Fibroblast of mammary gland (primary cell): ENCODE measurements at places on chromosomes 1 and 21.

- no peak for DNase-seq
Measured at GRCh38 chr1:31364561-31365250, 8.2 kb downstream of the FABP3 start.

DNA sequence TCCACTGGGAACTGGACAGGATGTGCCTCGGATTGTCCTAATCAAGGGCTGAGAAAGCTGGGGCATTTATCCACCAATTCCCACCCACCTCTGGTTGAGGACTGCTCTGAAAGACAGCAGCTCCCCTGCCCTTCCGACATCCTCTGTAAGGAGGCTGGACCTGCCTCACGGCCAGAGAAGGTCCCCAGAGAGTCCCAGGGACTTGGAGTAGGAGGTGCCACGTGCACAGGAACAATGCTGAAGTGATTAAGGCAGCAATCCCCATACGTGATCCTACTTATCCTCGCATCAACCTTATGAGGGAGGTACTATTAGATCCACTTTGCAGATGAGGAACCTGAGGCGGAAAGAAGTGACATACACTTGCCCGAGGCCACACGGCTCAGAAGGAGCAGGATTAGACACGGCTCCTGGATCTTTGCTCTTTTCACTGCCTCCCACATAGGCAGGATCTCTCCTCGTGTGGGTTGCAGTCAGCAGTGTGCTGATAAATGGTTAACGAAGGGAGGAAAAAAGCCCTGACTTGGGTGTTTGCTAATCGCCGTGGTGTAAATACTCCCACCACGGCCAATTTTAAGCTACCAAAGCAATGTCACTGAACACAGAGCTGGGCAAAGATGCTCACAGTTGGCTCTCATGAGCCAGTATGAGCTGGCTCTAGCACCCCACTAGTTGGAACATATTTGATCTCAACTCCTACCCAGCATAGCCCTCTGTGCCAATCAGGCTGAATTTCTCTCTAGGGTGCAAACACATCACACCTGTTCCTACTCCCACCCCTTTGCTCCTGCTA is 18.6 kb upstream of the LDLRAP1 start:
- DNase-seq, result peak; percentile 12

- no peak for DNase-seq
Measured at GRCh38 chr1:31441970-31442647, 29.1 kb downstream of the SERINC2 start.

DNA sequence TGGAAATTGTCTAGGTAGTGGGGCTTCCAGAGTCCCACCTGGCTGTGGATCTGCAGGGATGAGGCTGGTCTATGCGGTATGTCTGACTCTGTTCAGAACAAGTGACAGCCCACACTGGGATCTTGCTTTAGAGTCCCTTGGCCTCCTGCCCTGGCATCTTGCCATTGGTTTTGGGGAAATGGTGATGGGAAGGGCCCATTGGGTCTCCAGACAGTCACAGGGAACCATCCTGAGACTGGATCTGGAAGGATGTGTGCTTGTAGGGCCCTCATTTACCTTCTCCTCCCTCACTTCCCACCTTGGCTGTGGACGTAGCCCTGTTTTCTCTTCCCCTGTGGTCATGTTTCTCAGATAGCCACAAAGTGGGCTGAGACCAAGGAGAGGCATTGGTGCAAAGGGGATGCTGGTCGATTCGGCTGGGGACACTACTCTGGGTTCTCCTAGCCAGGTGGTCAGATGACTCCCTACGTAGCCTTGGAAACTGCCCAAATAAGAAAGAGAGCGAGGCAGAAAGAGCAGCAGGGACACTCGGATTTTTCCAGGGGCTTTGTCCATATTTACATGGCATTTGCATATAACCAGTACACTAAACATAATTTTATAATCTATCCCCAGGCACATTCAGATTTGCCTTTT is 15.1 kb downstream of the SOX13 start:
- DNase-seq, result no peak

GRCh38 chr1:184626076-184627006 is 128.3 kb downstream of the EDEM3 start:
- DNase-seq, result no peak

DNA sequence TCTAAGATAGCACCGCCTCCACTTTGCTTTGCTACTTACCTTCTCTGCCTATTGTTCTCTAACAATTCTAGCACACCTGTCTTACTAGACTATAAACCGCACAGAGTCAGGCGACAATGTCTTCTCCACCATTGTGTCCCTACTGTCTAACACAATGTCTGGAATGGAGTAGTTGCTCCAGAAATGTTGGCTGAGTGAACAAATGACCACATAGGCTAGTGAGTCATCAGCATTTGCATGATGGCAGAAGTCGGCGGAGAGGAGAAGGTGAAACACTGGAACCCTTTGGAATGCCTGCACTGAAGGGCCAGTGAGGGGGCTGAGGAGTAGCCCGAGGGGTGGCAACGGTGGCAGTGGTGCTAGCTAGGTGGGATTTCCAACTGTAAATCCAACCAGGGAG is 14.0 kb upstream of the PABPC4 start:
- DNase-seq, result peak; percentile 58

GRCh38 chr1:159935305-159935704 is 10.0 kb upstream of the TAGLN2 start:
- no peak for DNase-seq

GRCh38 chr1:221175249-221175648 is 296.0 kb downstream of the HLX start:
- DNase-seq, result no peak

DNA sequence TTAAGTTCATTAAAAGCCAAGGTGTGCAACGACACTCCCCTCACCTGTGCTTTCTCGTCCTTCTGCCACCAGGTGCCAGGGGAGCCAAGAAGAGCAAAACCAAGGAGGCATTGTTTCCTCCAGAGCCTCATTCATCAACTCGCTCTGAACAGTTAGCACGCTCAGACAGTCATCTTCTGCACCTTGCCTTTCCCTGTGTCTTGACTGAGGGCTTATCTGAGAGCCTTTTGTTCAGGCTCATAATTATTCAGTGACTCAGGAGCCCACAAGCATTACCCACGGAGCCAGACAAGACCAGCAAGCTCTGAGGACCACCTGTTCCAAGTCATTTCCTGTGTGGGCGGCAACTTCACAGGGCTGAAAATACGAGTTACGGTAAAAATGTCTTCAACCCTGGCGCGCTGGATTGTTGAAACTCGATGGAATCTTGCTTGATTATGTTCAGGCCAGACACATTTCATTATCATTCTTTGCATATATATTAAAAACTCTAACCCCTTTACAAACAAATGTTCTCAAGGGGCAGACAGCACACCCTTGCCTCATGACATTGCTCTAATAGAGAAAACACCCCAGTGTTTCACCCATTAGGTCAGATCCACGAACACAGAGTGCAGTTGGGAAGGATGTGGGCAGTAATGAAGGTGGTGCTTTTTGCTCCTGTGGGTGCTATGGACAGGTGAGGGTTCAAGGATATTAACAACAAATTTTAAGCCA is 89.7 kb upstream of the RUNX1 start:
- peak; percentile 45 for DNase-seq

DNA sequence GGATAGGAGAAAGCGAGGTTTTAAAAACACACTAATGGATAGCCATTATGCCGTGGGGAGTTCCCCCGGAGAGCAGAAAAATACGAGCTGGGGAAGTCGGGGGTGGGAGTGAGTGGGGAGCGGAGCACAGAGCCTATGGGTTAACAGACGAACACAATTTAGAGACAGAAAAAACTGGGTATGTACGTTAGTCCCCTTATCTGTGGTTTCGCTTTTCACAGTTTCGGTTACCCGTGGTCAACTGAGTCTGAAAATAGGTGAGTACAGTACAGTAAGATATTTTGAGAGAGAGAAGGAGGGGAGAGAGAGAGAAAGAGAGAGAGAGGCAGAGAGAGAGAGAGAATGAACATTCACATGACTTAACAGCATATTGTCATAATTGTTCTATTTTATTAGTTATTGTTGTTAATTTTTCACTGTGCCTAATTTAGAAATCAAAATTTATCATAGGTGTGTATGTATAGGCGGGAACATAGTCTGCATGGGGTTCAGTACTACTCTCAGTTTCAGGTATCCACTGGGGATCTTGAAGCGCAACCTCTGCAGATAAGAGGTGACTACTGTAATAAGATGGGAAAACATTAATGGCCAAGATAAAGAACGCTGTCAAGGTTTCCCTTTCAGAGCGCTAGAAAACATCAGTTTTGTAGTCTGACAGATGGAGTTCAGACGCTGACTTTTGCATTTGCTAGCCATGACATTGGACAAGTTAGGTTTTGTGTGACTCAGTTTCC is 125.6 kb upstream of the LMO4 start:
- no peak for DNase-seq

DNA sequence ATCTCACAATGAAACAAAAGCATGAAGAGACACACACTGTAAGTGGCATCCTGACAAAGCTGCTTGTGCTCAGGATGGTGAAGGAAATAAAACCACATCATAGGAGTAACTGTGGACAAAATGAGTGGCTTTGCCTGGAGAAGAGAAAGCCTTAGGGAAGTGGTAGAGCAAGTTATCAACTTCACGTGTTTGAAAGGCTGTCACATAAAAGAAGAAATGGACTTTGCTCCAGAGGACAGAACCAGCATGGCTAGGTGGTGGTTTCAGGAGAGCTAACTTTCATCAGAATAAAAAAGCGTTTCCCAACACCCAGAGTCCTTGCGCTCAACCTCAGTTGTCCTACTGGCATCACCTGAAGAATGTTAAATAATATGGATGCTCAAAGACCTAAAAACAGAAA is 139.9 kb downstream of the SETD4 start:
- DNase-seq, result no peak

GRCh38 chr1:173195596-173196088 is 11.5 kb downstream of the TNFSF4 start:
- no peak for DNase-seq

GRCh38 chr1:62493656-62494055 is 56.8 kb downstream of the USP1 start:
- DNase-seq, result peak; percentile 49

DNA sequence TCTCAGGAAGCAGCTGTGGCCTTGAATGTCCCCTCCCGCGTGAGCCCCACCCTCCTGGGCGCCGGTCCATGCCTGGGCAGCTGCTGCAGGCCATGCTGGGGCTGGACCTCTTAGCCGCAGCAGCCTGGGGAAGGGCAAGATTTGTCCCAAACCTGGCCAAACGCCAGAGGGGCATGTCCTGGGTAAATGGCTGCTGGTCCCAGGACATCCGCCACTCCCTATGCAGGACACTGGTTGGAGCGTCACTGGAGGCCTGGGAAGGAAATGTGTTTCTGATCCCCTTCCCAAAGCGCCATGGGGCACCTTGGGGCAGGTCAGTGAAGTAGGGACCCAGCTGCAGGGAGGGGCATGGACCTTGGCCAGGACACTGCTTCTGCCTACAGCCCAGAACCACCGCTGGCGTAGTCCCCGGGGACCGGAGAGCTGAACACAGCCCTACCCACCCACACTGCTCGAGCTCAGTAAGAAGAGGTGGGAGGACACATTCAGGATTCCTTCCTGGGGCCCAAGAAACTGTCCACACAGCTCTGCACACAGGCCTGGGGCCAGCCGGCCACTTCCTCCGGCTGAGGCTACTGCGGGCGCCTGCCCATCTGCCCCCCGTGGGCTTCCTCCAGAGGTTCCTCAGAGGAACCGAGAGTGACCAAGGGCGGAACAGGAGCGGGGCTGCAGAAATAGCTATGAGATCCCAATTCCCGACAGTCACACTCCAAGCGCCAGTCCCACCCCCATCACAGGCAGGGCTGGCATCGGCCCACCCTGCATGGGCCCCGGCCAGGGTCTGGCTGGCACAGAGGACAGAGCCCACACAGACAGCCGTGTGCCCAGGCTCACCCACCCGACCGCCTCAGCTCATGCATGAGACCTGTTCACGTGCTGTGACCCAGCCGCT is 10.8 kb upstream of the PLEKHG5 start:
- DNase-seq, result peak; percentile 24

DNA sequence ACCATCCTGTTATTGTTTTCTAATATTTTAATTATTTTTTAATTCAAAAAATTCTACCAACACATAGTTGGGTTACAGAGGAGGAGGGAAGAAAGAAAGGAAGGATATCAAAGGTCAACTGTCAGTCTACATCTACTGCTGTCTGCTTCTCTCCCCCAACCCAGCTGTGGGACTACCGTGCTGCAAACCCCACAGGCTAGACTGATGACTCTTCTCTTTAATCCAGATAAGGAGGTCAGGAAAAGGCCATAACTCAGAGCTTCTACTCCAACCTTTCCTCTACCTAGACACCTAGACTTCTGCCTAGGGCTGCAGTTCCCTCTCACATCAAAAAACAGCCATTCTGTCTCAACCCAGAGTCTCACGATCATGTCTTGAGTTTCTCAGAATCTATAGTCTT is 124.2 kb upstream of the ETV3 start:
- no peak for DNase-seq

GRCh38 chr1:2158272-2158671 is 36.3 kb downstream of the FAAP20 start:
- DNase-seq, result no peak

GRCh38 chr1:18485227-18485626 is 4.5 kb downstream of the KLHDC7A start:
- no peak for DNase-seq

GRCh38 chr1:206486995-206487788 is 16.9 kb downstream of the IKBKE start:
- DNase-seq, result no peak

DNA sequence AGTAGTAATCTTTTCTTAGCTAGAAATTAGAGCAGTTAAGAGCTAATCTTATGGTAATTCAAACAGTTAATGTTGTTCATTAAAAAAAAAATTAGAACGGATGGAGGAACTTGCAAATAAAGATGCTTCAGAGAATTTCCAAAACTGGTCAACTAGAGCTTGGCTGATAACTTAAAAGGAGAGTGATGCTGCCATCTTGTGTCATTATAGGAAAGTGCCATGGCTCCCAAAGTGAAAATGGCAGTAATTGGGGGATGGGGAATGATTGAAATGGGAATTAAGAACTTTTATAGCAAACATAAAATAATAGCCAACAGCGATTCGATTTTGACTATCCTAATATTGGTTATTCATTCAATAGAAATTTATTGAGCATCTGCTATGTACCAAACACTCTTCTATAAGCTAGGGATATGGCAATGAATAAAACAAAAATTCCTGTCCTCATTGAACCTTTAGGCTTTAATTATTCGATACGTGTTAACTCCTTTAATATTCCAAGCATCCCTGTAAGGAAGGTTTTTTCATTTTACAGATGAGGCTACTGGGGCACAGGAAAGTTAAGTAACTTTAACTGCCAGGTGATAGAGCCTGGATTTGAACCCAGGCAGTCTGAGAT is 5.7 kb upstream of the PLPP3 start:
- DNase-seq, result peak; percentile 77
